CMK (cell line): ENCODE measurements at places on chromosomes 4 and X.

DNA sequence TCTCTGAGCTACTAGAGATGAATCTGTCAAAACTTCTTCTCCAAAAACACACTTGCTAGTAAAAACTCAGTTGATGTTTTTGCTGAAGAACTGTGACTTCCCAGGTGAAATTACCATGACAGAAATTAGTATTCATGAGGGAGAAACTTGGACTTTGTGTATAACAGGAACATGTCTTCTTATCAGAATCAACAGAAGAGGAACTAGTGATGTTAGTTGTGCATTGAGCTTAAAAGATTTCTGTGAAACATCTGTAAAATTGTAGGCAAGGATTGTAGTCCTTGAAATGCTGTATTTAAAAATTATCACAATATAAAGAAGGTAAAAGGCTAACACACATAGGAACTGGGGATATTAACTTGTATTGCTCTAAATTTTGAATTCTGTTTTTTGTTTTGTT lies 11.3 kb downstream of the FAM241A start:
- no peak for DNase-seq

DNA sequence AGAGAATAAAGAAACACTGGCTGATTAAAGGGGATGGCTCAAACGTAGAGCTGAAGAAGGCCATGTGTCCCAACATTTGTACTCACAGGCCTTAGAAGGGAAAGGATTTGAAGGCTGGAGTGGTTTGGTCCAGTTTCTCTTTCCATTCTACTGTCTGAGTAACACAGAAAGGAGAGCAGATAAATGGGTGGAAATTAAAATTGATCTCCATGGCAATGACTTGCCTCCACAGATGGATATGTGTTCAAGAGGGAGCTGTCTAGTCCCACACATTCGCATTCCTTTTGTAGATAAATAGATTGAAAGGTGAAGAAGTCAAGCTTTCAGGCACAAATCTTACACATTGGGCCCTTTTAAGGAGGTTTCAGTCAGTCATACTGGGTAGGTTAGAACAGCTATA lies 74.6 kb downstream of the DOCK11 start:
- DNase-seq: no peak

DNA sequence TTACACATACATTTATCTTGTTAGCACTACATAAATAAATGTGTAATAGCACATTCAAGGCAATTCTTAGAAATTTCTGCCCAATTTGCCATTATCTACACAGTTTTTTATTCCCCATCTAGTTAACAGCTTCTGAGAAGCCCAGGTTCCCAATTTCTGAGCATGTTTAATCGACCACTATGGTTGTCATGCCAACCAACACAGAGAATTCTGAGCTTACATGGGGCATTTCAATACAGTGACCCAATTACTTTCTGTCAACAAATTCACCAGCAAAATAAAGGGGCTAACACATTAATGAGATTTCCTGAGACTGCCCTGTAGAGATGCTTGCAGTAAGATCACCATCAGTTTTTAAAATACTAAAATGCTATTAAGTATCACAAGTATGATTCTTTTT lies 22.0 kb downstream of the GPM6A start:
- DNase-seq: no peak

DNA sequence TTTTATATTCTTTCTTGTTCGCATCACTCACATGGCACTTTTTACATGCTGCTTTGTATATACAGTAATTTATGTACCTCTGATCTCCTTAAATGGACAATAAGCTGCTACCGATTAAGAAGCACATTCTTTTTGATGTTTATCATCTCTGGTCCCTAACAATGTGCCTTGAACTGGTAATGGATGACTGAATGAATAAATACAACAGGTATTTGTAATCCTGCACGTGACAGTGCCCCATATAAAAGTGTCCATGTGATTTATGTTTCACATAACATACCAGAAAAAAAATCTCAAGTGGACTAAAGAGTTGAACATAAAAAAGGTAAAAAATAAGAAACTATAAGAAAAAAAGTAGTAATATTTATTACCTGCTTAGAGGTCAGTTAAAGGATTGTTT lies 7.7 kb upstream of the SLAIN2 start:
- DNase-seq: no peak

DNA sequence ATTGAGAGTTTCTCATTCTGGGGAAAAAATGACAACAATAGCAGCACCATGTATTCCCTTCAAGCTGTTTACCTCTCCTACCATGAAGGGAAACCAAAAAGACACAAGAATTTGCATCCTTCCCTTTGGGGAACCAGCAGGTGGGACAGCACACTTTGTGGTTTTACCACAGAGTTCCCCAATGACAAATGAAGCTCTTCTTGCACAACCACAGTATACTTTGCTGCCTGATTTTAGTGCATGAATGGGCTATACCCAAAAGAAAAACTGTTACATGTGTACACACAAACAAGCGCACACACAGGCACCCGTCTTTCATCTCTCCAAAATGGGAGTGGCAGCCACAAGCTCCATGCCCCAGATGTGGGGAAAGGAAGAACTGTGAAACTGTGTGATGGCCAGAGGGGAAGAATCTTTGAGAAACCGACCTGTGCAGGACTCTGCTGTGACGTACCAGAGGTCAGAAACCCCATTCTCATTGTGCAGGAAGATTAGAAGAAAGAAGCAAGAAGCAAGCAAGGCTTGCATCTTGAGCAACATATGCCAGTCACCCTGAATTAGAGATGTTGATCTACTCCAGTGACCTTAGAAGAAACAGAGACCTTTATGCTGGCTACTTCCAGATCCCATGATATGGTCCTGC lies 2.7 kb upstream of the MAML3 start:
- no peak for DNase-seq

GRCh38 chr4:88320780-88321373 lies 36.5 kb upstream of the PPM1K start:
- DNase-seq: no peak

DNA sequence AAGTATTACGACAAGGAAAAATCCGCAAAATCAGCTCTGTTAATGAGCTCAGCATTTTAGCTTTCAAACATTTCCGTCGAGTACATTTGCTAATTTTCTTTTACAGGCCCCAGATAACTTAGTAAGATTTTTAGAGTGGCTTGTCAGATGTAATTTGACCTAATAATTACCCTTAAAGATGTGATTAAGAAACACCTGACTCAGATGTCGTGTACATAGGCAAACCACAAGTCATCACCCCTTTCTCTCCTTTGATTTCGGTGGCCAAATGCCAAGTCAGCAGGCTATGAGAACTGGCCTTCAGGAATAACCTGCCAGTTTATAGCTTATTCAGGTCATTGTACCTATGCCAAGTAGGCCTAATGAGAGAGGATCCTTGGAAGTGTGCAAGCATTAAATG lies 369.6 kb downstream of the PCDH7 start:
- no peak for DNase-seq

- DNase-seq: no peak
These were observed 110.6 kb upstream of the PPARGC1A start for GRCh38 chr4:24000470-24000831.

DNA sequence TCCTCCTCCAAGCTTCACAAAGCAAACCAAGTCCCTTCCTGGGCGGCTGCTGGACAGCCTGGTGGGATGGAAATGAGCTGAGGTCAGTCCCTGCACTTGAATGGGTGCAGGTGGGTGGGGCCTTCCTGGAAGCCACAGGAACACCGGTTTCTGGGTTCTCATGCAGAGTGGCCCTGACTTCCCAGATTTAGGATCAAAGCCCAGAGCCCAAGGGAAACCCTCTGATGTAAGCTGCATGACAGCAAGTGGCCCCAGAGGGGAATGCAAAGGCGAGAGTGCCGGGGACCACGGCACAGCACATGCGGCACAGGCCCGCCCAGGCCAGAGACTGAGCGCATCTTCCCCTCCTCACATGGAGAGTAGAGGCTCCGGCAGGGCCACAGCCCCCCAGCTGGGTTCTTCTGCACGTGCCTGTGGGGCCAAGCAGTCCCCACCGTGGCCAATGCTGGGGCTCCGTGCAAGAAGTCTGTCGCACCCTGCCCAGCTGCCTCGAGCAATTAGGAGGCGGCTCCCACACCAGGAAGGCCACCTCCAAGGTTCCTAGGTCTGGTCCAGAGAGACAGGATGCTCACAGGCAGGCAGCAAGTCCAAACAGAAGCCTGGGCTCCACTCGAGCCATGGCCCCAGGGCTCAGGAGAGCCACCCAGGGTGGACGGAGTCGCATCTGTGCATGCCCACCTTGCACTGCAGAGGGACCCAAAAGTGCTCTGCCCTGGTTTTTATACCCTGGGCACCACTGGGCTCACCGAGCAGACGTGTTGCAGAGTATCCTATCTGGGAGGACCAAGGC lies 83.0 kb downstream of the HTRA3 start:
- no peak for DNase-seq

DNA sequence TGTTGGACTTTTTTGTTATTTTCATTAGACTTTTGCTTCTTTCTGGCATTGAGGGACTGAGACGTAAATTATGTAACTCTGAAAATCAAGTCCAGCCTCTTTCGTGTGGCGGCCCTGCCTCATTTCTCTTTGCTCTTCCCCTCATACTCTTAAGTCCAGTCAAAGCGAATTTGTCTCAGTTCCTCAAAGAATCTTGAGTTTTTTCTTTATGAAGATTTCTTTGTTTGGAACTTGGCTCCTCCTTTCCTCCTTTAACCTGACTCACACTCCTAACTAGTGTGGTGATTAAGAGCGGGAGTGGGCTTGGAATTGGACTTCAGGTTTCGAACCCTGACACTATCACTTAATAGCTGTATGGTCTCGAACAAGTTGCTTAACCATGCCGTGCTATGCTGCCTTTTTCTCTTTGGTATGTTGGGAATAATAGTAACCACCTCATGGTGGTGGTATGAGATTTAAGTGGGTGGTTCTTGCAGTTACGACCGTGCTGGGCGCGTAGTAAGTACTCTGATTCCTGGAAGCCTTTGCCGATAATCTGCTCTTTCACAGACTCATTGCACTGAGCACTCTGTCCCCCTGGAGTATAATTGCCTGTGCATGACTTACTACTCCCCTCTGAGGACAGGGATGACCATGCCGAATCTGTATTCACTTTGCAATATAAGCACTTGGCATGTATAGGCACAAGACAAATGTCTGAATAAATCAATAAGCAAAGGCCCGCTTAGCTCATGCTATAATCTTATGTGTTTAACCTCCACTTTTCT lies 19.1 kb downstream of the FNIP2 start:
- DNase-seq: no peak
